ENCODE measurements at places on chromosomes 6 and 20.

GRCh38 chr6:7883381-7883780 is 27.2 kb downstream of the TXNDC5 start:
- DNase-seq: no peak

DNA sequence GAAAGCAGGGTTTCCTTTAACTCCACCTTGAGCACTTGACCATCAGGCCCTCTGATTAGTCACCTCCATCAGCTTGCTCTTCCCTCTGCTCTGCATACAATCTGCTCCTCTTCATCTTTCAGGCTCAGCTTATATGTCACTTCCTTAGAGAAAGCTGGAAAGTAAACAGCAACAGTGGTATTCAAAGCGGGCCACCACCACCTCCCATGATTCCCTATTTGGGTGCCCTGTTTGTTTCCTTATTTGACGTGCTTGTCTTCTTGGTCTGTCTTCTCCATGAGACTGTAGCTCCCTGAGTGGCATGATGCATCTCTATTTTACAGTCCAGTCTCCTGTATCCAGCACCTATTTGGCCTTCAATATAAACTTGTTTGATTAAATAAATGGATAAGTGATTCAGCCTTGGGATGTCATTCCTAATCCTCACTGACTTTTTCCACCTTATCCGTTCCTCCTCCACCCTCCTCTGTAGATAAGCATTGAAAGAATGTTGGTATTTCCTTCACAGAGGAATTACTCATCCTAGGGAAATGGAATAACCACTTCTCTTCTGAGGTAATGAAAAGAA is 102.8 kb upstream of the SGK1 start:
- DNase-seq: no peak

DNA sequence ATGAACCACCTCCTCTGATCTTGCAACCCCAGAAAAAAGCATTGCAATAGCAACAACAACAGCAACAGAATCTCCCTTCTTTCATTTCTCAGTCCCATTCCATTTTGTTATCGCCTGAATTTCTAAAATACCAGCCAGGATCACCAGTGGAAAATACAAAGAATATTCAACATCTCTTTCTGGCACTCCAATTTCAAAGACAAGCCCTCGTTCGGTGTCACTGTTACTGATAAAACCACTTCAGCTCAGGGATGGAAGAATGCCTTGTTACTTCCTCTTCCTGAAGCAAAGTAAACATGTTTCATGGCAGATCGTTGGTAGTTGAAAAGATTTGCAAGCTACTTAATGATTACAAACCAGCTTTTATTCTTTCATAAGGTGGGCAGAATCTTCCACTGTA is 94.0 kb upstream of the SPTLC3 start:
- DNase-seq: no peak

- no peak for DNase-seq
Observed at GRCh38 chr6:3836566-3836965, 12.6 kb upstream of the FAM50B start.

DNA sequence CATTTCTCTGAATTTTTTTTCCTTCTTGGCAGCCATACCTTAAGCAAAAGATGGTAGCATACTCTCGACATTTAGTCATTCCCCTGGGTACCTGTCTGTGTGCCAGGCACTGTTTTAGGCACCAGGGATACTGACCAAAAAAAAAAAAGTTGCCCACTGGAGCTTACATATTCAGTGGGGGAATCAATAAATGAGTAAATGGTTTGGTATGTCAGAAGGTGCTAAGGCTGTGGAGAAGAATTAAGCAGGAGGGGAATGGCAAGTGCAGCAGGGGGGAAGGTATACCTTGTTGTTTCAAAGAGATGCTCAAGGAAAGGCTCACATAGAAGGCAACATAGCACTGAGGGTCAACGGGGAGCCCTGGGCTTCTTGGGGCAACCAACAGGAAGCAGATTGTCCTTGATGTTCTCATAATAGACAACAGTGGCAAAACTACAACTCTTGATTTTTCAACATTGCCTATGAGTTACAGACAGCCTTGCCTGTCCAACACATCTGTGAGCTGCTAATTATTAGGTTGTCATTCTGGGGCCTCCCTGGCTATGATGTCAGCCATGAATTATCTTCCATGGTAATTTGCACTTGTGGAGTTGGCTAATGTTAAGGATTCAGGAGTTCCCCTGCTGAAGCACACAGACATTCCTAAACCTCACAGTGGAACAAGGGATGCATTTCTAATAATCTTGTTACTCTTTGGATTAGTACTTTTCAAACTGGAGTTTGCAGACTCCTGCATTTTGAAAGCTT is 19.6 kb downstream of the NT5E start:
- DNase-seq: no peak

- no peak for DNase-seq
Observed at GRCh38 chr6:56863366-56863765, 91.5 kb upstream of the BEND6 start.

GRCh38 chr6:37114612-37115011 is 55.3 kb upstream of the PIM1 start:
- no peak for DNase-seq

DNA sequence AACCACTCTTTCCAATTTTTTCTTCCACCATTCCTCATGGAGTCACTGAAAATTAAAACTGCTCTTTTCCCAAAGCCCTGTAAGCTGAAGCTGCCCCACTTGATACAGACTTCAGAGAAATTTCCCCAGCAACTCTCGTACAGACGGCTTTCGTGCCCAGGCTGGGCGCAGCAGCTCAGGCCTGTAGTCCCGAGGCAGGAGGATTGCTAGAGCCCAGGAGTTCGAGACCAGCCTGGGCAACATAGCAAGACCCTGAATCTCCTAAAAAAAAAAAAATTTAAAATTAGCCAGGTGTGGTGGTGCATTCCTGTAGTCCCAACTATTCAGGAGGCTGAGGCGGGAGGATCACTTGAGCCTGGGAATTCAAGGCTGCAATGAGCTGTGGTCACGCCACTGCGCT is 6.6 kb downstream of the PPDPF start:
- no peak for DNase-seq

DNA sequence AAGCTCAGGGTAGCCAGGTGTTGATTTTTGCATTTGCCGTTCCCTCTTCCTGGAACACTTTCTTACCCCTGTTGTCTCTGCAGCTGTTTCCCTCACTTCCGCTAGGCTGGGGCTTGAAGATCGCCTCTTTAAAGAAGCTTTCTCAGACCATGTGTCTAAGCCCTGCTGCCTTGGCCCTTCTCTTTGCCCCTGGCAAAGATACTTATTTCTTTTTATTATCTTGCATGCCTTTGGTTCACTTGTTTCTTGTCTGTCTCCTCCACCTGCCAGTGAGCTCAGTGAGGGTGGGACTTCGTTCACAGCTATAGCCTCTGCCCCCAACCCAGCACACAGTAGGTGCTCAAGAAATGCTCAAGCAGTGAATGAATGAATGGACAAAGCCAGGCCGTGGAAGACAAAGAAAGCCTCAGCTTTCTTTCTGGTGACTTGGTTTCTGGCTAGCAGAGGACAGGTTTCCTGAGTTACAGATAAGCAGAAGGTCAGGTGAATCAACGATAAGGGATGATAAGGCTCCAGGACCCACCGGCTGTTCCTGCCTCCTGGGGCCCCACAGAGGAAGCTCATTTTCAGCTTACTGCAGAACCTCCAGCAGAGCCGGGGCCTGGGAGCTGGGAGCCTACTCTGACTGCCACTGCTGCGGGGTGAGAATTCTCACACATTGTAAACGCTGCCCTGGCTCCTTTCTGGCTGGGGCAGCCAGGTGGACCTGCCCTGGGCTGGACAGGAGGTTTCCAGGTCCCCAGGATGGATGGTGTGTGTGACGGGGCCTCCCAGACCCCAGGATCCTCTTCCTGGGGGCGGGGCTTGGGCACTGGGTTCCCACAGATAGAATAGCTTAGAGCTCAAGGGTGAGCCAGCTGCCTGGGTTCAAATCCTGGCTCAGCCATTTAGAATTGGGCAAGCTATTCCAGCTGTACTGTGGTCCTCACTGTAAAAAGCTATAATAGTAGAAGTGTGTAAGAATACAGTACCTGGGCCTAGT is 29.8 kb downstream of the SNAI1 start:
- no peak for DNase-seq

DNA sequence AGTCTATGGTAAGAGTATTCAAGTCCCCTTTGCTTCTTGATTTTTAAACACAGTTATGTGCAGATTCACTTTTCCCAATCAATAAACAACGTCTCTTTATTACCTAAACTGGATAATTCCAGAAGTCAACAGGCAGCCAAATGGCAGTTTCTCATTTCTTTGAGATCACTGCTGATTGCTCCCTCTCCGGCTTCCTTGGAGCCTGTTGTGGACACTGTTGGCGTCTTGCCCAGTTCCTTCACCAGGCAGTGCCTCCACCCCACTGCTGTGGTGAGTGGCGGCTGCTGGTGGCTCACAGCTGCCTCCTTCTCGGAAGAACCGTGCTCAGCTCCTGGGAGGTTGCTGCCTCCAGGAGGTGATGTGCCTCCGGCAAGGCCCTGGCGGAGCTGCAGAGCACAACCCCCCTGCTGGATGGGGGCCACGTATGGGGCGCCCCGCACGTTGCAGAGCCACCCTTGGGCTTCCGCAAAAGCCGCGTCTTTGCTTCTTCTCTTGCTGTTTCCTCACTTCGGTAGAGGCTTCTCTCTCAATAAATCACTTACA is 105.1 kb upstream of the CNKSR3 start:
- DNase-seq: no peak

GRCh38 chr20:45049904-45050471 is 50.9 kb downstream of the KCNS1 start:
- DNase-seq: no peak

GRCh38 chr6:69785697-69786096 is 11.1 kb downstream of the LMBRD1 start:
- DNase-seq: no peak

DNA sequence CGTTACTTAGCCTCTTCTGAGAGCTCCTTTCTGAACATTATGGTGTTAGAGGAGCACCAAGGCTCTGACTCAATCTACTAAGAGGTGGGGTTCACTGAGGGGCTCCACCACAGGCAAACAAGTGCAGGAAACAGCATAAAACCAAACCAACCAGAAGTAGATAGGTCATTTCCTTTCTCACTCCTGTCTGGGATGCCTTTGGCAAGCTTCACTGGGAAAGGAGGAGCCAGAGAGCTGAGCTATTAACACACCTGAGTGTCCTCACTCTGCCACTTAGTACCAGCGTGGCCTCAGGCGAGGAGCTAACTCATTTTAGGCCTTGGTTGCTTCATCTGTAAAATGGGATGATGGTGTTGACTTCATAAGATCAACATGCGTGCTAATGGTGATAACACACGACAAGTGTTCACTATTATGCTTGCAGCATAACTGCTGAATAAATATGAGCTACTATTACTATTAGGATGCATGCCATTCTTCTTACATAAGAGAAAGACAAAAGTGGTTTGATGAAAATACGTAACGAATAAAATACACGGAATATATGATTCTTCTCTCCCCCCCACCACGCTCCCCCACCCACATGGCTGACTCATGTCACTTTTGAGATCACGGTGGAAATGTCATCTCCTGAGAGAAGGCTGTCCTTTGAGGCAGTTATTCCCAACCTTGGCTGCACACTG is 185.4 kb downstream of the BCAS1 start:
- peak; percentile 36 for DNase-seq

GRCh38 chr6:157020398-157020797 is 243.2 kb downstream of the ARID1B start:
- no peak for DNase-seq

DNA sequence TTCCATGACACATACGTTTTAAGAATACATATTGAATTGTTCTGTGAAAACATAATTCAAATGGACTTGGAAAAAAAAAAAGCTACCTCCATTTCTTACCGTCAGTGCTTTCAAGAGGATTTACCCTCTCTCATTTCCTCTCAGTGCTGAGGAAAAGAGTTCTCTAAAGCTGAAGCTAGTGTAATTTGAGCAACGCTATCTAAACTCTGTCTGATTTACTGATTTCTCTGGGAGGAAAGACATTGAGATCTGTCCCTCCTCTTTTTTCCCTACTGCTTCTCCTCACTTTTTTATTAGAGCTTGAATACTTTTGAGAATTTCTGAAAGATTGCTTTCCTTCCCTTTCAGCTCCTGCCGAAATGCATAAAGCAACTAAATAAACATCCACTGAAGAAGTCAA is 41.2 kb upstream of the GRIK2 start:
- DNase-seq: no peak
